CD4-positive, alpha-beta T cell treated with Interleukin-21 for 1 hour (primary cell): ENCODE measurements at places on chromosomes 13 and 19.

- DNase-seq, result no peak
These were observed 19.2 kb downstream of the DNM2 start for GRCh38 chr19:10736916-10737551.

GRCh38 chr13:33740134-33740538 is 77.8 kb upstream of the RFC3 start:
- no peak for DNase-seq

DNA sequence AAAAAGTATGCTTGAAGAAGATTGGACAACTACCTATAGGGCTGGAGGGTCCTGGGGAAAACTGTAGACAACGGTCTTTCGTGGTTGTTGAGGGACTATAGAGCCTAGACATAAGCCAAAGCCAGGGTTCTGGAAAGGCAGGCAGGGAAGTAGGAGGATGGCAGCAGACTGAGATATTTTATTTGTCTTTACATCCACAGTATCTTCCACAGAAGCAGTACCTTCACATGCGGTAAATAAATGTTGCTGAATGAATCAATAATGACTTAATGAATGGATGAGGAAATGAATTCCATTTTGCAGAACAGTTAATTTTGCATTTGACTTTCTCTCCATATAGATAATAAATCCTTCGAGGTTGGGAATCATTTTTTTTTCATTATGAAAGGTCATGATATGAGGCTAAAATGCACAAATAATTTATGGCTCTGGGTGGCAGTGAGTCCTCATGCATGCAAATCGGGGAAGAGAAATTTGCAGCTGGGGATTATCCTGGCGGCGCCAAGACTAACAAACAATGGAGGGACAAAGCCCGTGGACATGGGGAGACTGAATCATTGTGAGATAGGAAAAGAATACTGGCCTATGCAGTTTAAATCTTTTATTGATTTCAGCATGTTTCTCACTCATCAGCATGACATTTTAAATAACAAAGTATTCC is 102.0 kb downstream of the ERCC5 start:
- no peak for DNase-seq

GRCh38 chr19:28500296-28500695 is 712.7 kb downstream of the UQCRFS1 start:
- DNase-seq, result no peak

DNA sequence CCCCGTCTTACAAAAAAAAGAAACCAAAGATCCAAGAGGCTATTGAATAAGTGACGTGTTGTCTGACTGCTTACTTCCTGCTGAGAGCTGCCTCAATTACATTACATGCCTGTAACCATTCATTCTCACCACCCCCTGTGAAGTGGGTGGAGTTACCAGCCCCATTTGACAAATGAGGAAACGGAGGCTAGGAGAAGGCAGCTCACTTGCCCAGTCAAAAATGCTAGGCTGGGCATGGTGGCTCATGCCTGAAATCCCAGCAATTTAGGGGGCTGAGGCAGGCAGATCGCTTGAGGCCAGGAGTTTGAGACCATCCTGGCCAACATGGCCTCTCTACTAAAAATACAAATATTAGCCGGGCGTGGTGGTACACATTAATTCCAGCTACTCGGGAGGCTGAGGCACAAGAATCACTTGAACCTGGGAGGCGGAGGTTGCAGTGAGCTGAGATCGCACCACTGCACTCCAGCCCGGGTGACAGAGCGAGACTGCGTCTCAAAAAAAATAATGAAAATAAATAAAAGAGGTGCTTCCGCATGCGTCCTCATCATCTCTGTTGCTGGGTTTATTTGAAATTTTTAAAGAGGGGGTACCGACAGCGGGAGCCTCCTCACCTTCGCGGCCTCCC is 499 bp downstream of the LSM7 start:
- peak; percentile 82 for DNase-seq

GRCh38 chr19:19297759-19298158 is 22.6 kb downstream of the SUGP1 start:
- DNase-seq, result no peak

- DNase-seq, result no peak
These were observed 38.0 kb downstream of the TPT1 start for GRCh38 chr13:45303026-45303425.

GRCh38 chr19:40758491-40758890 is 7.5 kb downstream of the SNRPA start:
- DNase-seq, result no peak

DNA sequence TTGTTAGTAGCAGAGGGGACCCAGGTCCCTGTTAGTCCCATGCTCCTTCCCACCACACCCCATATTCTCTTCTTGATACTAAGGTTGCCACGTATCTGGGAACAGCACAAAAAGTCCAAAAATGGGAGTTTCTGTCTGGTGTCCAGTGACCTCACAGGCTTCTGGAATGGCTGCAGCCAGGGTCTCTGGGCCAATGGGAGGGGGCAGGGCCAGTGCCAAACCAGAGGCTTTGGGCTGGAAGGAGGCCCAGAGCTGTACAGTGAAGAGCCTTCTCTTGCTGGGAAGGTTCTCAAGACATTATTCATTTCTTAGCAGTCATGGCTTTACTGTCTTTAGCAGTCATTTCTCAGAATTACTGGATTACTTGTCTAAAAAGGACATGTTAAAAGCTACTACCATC is 119.2 kb downstream of the FRY start:
- no peak for DNase-seq

DNA sequence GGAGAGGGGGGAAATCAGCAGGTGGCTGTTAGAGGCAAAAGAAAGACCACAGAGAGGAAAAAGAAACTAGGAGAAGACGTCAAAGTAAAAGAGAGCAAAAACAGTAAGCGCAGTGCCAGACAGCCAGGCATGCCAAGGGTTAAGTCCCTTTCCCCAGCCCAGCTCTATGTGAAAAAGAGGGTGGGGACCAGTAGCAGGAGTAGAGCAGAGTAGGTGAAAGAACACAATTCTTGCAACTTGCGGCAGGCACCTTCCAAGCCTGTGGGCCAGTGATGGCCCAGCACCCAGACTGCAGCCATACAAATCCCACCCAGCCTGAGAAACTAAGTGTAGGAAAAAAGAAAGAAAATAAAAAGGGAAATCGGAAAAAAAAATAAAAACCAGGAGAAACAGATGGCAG is 64.2 kb upstream of the ZNF85 start:
- DNase-seq, result no peak

DNA sequence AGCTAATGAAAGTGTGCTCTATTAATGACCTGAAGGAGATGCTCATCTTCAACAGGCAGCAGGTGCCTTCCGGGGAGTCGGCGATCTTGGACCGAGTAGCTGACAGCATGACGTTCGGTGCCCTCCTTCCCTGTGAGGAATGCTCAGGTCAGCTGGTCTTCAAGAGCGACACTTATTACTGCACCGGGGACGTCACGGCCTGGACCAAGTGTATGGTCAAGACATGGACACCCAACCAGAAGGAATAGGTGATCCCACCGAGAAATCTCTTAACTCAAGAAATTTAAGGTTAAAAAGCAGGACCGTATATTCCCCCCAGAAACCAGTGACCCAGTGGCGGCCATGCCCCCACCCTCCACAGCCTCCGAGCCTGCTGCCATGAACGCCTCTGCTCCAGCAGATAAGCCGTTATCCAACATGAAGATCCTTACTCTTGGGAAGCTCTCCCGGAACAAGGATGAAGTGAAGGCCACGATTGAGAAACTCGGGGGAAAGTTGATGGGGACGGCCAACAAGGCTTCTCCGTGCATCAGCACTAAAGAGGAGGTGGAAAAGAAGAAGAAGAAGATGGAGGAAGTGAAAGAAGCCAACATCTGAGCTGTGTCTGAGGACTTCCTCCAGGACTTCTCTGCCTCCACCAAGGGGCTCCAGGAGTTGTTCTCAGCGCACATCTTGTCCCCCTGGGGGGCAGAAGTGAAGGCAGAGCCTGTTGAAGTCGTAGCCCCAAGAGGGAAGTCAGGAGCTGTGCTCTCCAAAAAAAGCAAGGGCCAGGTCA is 22.8 kb upstream of the ANKRD10 start:
- no peak for DNase-seq

- DNase-seq, result no peak
These were observed 971 bp upstream of the ANKRD10 start for GRCh38 chr13:110915874-110916206.

GRCh38 chr13:30905932-30906383 is at the start of gene MEDAG:
TSS of gene MEDAG (plus strand) at chr13:30906271. CDS start at chr13:30906516, 245 bp downstream.
- DNase-seq, result no peak

DNA sequence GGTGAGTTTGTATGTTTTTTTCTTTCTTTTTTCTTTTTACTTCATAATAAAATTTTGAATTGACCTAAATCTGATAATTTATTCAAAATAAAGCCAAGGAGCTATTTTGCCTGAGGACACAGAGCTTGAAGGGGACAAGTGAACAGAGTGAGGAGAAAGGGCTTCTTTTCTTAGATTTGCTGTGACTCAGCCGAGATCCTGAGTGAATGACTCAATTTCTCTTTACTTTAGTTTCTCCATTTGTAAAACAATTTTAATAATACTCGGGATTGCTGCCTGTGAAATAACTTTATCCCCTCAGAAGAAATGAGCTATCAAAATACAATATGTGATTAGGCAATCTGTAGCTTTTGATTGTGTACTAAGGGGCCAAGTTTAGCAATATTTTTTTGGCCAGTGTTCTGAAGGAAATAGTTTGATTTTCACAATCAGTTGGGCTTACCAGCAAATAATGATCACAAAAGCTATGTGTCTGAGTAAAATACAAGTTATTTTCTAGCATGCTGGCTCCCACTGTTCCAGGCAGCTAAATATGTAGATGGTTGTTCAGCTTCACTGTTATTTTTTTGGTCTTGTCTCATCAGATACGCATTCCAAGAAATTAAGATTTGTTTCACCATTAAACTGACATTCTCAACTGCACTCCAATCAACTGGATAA is 437.5 kb downstream of the FGF9 start:
- DNase-seq, result no peak

GRCh38 chr19:52291781-52292180 is 5.2 kb upstream of the ZNF480 start:
- no peak for DNase-seq

DNA sequence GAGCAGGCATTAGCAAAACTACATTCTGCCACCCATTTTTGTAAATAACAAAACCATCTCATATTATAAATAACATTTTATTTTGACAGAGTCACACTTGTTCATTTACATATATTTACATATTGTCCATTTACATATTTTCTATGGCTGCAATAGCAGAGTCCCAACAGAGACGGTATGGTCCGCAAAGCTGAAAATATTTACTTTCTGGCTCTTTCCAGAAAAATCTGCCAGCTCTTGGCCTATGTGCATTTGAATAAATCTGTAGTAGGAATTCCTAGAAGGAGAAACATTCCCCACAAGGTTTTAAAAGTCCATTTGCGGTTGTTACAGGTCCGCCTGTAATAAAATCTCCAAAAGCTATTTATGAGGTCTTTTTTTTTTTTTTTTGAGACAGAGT is 5.7 kb upstream of the TSPAN16 start:
- no peak for DNase-seq

DNA sequence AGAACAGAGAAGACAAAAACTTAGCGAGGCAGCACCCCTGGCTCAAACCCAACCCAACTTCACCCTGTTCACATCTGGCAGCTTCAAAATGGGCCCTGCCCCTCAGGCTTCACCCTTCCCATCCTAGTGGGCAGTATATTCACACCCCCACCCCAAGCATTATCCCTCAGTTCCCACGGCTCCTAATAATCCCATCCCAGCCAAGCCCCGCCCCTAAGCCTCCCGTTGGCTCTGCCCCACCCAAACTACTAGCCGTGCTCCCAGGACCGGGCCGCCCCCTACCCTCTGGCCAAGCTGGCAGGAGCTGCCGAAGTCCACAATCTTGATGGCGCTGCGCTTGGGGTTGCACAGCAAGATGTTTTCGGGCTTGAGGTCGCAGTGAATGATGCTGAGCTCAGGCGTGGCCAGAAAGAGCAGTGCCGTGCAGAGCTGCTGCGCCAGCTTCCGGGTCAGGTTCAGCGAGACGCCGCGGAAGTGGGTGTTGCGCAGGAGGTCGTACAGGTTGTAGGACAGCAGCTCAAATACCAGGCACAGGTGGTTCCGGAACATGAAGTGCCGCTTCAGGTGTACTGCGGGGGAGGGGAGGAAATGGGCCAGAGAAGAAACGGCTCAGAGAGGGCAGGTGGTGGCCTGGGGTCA is 5.8 kb downstream of the DYRK1B start:
- peak; percentile 51 for DNase-seq

DNA sequence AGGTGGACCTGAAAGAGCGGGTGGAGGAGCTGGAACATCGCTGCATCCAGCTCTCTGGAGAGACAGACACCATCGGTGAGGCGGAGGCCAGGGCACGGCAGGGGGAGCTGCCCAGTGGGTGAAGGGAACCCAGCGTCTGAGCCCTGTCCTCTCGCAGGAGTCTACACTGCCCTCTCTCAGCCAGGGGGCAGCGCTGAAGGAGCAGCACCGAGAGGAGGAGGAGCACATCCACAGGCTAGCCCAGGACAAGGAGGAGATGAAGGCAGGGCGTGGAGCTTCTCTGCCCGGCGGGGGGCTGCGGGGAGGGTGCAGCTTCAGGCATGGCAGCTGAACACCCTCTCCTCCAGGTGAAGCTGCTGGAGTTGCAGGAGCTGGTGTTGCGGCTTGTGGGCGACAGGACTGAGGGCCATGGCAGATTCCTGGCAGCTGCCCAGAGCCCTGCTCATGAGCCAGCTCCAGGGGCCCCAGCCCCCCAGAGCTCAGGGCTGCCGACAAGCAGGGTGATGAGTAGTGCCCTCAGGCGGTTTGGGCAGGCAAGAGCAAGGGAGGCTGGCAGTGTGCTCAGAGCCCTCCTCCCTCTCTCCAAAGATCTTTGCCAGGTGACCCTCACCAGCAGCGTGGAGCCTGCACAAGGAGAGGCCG is 31.4 kb upstream of the ZNF492 start:
- DNase-seq, result no peak
